ENCODE measurements at places on chromosomes 2 and 18. TPM values are rescaled to one million over a fixed set of nuclear protein-coding genes. Genes with fewer than 3 reads are reported as not detected.

DNA sequence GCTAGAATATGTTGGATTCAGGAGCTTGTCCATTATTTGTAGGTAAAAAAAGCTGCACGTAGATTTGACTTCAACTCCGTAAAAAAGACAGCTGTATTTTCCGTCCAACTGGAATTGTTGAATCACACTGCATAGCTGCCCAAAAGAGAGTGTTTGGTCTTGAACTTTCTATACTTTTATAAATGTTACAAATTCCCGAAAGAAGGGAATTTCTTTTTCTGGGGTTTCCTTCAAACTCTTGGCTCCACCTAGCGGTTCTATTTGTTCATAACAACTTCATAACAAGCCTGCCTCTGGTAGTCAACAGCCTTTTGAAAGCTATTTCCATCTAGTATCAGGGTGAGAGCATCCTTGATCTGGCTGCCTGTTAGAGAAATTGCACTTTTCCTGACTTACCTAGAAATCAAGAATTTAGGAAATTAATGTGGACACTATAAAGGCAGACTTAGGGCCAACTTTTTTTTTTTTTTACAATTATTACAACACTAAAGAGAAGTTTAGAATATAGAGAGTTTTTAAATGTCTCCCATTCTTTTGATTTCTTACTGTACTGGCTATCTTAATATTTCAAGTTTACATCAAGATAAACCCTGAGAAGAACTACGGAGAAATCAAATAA is 48.1 kb downstream of the TMEM185B start:
- H3K36me3 ChIP-seq: no peaks in the 10 kb centered on the region
- DNase-seq: no peak
- H3K27me3 ChIP-seq: no peaks in the 10 kb centered on the region
- H3K27ac ChIP-seq: no peak overlapping the region

GRCh38 chr2:28582595-28582994 is 86.7 kb downstream of the PLB1 start:
- no peaks in the 10 kb centered on the region for H3K27me3 ChIP-seq
- H3K4me3 ChIP-seq: no peak overlapping the region
- no peaks in the 10 kb centered on the region for H3K36me3 ChIP-seq
- H3K27ac ChIP-seq: no peak overlapping the region
- DNase-seq: no peak

GRCh38 chr2:46748121-46748520 is 167.5 kb downstream of the MCFD2 start:
- no peak for DNase-seq
- no peak overlapping the region for H3K4me3 ChIP-seq
- H3K27me3 ChIP-seq: no peaks in the 10 kb centered on the region
- H3K4me1 ChIP-seq: no peaks in the 10 kb centered on the region

- no peak overlapping the region for H3K4me3 ChIP-seq
- no peaks in the 10 kb centered on the region for H3K4me1 ChIP-seq
- no peaks in the 10 kb centered on the region for H3K27me3 ChIP-seq
These were observed 863.2 kb downstream of the SUCLG1 start for GRCh38 chr2:83595926-83596325.

DNA sequence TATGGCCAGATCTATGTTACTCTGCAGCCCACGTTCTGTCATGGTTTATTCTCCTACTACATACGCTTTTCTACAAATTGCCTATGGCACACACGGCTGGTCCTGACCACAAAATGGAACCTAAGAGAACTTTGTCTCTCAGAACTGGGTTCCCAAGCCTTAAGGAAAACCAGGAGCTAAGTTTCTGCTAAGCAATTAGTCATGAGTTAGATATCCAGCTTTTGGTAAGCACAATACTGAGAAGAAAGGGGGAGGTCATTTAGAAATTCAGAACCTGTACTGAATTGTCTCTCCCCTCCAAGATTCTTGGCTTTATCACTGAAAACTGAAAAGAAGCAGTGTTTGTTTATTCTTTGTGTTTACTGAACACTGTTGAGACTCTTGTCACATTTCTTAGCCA is 283.5 kb upstream of the TANK start:
- H3K27me3 ChIP-seq: no peaks in the 10 kb centered on the region
- no peak for DNase-seq
- no peak overlapping the region for H3K4me3 ChIP-seq
- H3K4me1 ChIP-seq: no peaks in the 10 kb centered on the region
- no peak overlapping the region for H3K27ac ChIP-seq
- H3K36me3 ChIP-seq: no peaks in the 10 kb centered on the region

GRCh38 chr2:202178346-202178958 is 59.9 kb downstream of the SUMO1 start:
- no peak for DNase-seq
- no peak overlapping the region for H3K4me3 ChIP-seq
- H3K4me1 ChIP-seq: no peaks in the 10 kb centered on the region

DNA sequence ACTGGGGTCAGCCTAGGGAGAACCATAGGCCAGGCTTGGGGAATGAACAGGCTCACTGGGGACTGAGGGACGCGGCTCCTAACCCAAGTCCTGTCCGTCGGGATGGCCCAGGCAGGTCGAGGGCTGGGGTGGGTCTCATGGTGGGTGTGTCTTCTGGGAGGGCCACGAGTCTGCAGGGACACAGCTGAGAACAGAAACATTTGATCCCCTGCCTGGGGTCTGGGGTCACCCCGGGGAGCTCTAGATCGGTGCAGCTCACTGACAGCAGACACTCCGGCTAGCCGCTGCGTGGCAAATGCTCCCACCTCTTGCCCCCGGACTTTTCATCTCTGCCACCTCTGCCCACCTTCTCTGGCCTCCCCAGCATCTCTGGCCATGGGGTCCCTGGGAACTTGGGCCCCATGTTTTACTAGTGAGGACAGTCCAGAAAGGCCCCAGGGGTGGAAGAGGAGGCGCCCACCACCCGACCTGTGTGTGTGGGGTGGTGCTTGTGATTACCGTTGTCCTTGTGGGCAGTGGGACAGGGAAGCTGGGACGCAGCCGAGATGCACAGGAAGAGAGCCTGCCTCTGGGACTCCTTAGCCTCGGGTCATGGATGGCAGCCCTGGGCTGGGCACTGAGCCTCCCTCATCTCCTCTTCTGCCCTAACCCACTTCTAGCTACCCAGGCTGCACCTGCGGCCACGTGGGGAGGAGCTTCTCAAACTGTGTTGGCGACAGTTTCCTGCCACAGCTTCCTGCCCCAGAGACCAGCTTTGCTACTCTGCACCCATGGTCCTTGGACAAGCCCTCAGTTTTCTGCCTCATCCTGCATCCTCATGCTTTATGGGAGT is 4.9 kb downstream of the ZAP70 start:
- H3K4me3 ChIP-seq: no peak overlapping the region
- DNase-seq: no peak
- H3K27ac ChIP-seq: no peak overlapping the region
- H3K36me3 ChIP-seq: no peaks in the 10 kb centered on the region

DNA sequence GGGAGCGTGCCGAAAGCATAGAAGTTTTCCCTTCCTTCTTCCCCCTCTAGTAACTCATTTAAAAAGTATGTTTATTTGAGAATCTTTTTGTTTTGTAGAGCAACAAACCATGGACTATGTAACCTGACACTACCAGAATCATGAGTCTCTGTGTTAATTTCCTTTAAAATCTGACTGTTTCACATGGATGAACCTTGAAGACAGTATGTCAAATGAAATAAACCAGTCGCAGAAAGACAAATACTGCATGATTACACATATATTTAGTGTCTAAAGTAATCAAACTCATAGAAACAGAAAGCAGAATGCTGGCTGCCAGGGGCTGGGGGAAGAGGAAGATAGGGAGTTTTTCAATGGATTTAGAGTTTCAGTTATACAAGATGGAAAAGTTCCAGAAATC is 32.3 kb downstream of the PTPN2 start:
- H3K4me1 ChIP-seq: no peaks in the 10 kb centered on the region
- DNase-seq: no peak
- no peaks in the 10 kb centered on the region for H3K36me3 ChIP-seq
- H3K27me3 ChIP-seq: no peaks in the 10 kb centered on the region

The CCDC141 gene
- 2.2 TPM for total RNA-seq

The FBLN7 gene
- total RNA-seq: 11.0 TPM

The SCN9A gene
- 2.0 TPM for total RNA-seq

The MAPK4 gene
- total RNA-seq: 0.64 TPM

The DOK6 gene
- total RNA-seq: 1.4 TPM

The KLHL14 gene
- 0.32 TPM for total RNA-seq
